ENCODE measurements at places on chromosomes 3 and 15.

DNA sequence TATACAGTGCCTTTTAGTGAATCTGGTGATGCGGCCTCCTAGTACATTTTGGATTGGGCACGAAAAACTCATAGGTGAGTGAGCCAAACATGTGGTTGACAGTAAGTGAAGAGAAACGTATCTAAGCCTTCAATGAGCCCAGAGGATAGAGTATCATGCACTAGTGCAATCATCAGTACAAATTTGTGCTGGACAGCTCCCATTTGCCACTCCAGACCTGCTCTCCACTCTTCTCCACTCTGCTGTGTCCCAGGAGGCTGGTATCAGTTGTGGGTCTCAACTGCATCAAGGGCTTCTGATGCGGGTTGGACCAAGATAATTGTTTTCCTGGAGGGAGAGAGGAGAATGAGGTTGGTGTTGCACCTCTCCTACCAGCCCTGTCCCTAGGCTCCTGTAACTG is 9.1 kb upstream of the RASGRF1 start:
- peak; percentile 26 for DNase-seq

GRCh38 chr3:10373686-10374261 is 52.9 kb upstream of the SEC13 start:
- DNase-seq = peak; percentile 87

GRCh38 chr15:31040611-31041010 is 49.2 kb upstream of the MTMR10 start:
- DNase-seq = no peak

GRCh38 chr15:73244333-73244732 is 124.4 kb downstream of the HCN4 start:
- no peak for DNase-seq

DNA sequence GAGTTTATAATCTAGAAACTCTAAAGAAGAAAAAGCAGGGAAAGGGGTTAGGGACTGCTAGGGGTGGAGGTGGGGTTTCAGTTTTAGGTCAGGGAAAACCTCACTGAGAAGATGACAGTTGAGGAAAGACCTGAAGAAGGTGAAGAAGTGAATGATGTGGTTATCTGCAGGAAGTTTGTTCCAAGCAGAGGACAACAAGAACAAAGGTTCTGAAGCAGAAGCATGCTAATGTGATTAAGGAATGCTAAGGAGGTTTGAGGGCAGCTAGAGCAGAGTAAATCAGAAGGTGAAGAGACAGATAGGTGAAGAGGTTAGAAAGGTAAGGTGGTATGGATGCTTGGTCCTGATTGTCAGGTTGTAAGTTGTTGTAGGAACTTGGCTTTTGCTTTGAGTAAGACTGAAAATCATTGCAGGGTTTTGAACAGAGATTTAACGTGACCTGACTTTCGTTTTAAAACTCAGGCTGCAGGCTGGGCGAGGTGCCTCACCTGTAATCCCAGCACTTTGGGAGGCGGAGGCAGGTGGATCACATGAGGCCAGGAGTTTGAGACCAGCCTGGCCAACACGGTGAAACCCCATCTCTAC is 8.6 kb downstream of the OXSR1 start:
- DNase-seq = no peak

- DNase-seq = no peak
These were observed 91.6 kb upstream of the LIPC start for GRCh38 chr15:58340176-58340575.

GRCh38 chr15:40118473-40118872 is 9.8 kb upstream of the BMF start:
- peak; percentile 66 for DNase-seq

DNA sequence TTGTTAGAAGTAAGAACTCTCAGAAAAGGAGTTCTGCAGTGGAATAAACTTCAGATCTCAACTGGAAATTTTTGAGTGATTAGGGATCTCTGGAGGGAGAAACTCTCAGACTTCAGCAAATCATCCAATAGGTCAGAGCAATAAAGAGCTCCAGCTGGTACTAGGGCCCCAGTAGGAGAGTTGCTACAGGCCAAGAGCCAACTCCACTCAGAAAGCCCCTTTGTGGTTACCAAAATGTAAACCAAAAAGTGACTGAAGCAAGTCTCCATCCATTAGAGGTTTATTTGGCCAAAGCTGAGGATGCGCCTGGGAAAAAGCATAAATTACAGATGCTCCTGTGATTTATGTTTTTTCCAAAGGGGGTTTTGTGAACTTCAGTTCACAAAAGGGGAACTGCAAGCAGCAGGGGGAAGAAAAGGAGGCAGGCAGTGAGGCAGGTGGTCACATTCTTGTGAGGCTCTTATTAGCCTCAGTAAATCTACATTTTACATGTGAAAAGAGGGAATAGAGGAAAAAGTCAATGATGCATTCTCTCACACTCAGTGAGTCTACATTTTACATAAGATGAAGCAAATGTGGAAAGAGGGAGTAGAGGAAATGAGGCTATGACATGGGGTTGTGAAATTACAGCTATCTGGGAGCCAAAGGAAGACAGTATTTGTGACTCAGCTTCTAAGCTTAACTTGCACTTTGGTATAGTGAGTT is 92.4 kb upstream of the DAZL start:
- DNase-seq = no peak

DNA sequence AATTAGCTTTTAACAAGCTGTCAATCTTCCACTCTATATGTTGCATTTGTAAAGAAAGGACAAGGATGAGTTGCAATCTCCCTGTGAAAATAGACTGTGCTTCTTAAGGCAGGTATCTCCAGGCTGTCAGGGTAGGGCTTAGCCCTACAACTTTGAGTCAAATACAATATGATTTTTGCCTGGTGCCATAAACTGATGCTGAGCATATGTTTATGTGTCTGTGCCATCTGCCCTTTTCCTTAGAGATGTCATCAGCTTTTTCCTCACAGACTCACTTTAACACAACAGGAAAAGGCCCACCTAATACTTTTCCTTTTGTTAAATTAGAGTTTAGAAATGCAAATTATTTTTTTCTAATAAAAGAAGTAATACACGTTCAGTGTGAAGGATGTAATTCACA is 548.3 kb downstream of the NLGN1 start:
- DNase-seq = no peak

DNA sequence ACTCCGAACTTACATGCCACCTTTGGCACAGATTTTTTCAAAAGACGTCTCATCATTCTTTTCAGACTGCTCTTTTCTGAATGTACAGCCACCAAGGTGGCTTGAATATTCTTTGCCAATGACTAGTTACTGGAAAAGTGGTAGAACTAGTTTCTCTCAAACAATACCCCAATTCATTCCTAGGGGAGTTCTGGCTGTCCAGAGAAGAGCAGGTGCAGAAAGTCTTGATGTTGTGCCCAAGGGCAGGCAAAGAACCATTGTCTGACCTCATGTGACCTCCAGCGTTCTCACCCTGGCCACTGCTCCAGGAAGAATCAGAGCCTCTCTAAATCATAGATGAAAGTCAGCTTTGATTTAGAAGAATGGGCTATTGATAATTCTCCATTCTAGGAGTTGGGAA is 5.5 kb downstream of the LMOD3 start:
- no peak for DNase-seq

DNA sequence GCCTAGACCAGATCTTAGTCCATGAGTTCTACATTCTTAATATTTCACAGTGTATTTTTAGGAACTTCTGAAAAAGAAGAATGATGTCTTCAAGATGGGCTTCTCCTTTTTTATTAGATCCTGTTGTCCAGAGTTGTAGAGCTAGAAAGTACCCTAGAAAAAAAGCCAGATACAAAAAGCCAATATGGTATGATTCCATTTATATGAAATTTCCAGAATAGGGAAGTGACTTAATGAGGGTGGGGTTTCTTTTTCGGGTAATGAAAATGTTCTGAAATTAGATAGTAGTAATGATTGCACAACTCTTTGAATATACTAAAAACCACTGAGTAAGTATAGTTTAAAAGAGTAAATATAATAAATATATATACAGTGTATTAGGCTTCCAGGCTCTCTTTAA is 116.9 kb downstream of the NFKBIZ start:
- no peak for DNase-seq

DNA sequence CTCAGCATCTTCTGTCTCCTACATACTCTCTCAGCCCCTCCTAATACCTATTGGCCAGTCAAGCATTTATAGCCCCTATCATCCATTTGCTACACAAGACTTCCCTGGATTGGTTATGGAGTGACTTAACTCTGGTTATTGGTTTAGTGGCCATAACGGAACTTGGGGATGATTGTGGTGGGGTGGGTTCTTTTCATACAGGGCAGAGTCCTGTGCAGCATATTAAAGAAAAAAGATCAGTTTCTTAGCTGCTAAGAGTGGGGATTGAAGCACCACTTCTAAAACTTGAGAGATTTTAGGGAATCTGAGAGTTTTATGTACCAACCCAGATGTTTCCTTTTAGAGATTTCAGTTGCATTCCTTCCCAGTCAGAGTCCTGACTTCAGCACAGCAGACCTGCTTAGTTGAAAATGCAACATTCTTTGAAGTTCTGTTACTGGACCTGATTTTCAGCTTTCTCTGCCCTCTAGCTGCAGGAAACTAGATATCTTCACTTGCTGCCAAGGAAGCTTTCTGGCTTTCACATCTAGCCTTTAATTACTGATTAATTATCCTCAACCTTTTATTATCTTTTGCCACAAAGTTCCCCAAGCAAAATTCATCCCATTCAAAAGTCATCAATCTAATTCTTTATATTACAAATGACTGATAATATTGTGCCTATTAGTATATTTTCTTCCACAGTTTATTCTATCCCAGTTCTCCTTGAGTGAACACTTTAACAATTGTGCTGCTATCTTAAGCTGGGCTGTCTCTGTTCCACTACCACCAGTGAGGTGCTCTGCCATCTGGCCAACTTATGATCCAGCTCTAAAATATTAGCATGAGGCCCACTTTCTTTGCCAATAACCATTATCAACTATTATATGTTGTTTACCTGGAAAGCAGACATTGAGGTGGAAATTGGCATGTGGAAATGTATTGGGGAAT is 906.0 kb upstream of the ALCAM start:
- DNase-seq = peak; percentile 52

DNA sequence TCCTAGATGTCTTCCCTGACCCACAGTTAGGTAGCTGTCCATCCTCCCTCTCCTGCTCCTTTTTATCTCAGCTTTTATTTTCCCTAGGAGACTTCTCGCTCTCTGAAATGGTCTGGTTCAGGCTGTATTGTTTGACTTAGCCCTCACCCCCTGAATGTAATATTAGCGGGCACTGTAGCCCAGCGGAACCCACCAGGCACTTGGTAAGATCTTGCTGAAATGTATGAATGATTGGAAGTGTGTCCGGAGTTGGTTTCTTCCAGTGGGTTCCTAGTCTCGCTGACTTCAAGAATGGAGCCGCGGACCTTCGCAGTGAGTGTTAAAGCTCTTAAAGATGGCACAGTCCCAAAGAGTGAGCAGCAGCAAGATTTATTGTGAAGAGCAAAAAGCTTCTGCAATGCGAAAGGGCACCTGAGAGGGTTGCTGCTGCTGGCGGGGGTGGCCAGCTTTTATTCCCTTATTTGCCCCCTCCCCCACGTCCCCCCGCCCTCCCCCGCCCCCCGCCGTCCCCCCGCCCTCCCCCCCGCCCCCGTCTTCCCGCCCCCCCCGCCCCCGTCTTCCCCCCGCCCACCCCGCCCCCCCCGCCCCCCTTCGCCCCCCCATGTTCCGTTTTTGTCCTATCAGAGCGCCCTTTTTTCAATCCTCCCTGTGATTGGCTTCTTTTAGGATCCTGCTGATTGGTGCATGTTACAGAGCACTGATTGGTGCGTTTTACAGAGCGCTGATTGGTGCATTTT is 694 bp upstream of the EEFSEC start:
- DNase-seq = peak; percentile 93

DNA sequence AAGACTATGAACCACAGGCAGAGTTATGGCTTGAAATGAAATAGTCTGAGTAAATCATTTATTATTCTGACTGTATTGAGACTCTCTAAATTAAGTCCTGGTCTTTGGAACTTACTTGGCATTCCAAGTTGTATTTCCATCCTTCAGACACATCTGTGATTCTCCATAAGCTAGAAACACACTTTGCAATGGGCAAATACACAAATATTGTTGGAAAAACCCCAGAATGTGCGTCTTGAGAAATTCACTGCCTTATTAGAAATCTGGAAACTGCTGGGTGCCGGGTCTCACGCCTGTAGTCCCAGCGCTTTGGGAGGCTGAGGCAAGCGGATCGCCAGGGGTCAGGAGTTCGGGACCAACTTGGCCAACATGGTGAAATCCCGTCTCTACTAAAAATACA is 87.8 kb downstream of the WWTR1 start:
- DNase-seq = no peak

GRCh38 chr15:79933231-79933630 is 36.4 kb upstream of the MTHFS start:
- no peak for DNase-seq

DNA sequence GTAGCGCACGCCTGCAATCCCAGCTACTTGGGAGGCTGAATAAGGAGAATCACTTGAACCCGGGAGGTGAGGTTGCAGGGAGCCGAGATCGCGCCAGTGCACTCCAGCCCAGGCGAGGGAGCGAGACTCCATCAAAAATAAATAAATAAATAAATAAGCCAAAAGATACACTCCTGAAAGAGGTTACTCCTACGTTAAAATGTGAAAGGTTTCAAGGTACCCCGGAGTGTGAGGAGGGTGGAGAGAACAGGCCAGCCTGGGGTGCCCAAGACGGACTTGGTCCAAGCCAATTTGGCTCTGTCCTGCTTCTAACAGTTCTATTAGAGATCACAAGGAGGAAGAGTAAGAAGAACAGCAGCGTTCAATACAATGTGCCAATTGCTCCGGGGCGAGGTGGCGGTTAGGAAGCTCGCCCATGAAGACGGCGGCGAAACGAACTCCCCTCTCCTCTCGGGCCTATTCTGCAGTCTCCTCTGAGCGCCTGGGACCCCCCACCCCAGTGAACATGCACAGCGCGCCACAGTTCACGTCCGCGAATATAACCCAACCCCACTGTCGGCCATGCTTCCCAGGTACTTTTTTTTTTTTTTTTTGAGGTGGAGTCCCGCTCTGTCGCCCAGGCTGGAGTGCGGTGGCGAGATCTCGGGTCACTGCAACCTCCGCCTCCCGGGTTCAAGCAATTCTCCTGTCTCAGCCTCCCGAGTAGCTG is 942 bp downstream of the ELP6 start:
- no peak for DNase-seq

- DNase-seq = no peak
These were observed 237.9 kb downstream of the SNRPN start for GRCh38 chr15:25192651-25193050.

DNA sequence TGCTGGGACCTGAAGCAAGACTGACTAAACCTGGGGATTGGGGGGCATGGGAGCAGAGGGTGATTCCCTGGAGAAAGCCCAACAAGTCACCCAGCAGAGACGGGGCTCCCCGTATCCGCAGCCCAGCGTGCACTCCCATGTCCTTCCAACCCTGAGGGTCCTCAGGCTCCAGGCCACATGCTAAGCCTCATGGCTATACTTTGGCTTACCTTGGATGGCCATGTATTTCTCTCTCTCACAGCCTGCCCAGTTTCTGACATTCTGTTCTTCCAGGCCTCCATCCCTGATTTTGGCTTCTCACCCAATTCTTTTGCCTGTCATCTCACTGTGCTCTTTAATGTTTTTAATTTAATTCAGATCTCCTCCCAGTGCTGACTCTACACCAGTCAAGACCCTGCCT is 126.8 kb upstream of the CTDSPL start:
- DNase-seq = no peak

DNA sequence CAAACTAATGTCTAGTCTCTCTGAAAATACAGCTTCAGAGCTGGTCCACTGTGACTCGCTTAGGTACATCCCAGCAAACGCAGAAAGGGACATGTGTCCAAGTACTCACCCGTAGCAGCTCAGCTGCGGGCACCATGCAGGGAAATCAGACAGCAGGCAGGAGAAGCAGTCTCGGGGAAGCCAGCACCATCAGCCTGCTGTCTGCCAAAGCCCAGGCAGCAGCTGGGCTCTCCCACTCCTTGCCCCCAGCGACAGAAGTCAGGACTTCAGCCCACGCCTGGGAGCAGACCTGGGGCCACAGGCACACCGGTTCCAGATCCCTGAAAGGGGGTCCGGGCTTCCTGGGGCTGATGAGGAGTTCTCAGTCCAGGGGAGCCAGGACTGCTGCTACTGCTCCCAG is 34.9 kb downstream of the SEMA5B start:
- no peak for DNase-seq
